LHCN-M2 (cell line): ENCODE measurements at places on chromosomes 4 and X.

- no peak for DNase-seq
These were observed 24.6 kb upstream of the CD40LG start for GRCh38 chrX:136623396-136623795.

DNA sequence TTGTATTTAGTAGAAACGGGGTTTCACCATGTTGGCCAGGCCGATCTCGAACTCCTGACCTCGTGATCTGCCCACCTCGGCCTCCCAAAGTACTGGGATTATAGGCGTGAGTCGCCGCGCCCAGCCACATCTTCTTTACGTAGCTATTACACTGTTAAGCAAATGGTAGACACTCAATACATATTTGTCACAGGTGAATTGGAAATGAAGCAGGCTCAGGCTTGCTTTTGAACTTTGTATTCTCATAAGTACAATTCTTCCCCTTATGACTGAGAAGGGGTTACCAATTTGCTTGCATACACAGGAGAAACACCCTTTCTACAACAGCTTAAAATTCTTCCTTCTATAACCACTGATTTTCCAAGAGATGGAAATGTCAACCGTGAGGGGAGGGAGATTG is 787 bp upstream of the SRPX2 start:
- no peak for DNase-seq

GRCh38 chr4:106676173-106676921 is 307.8 kb upstream of the GIMD1 start:
- peak; percentile 79 for DNase-seq

- DNase-seq, result no peak
These were observed 244.2 kb downstream of the PPP1R2C start for GRCh38 chrX:42533761-42534160.
